ENCODE measurements at places on chromosomes 2 and 18.

DNA sequence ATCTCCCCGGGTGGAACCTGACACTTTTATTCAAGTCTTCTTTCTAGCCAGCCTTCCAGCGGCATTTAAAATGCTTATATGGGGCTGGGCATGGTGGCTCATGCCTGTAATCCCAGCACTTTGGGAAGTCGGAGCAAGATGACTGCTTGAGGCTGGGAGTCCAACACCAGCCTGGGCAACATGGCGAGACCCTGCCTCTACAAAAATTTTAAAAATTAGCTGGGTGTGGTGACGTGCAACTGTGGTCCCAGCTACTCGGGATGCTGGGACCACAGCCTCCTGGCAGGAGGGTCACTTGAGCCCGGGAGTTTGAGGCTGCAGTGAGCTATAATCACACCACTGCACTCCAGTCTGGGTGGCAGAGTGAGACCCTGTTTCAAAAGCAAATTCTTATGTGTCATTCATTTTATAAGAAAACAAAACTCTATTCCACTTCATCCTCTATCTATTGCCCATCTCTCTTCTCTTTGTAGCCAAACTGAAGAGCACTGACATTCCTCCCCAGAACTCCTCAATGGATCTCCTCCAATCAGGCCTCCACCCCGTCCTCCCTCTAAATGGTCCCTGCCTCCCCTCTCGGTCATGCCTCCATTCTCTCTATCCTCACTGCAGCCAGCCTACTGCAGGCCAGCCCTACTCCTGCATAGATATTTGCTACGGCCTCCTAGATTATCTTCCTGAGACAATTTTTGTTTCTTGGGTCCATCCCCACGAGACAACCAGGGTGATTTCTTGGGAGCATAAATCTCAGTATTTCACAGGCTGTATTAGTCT is 18.0 kb upstream of the RHOB start:
- DNase-seq = no peak

- no peak for DNase-seq
These were observed 17.3 kb upstream of the ARHGAP25 start for GRCh38 chr2:68717305-68717661.

DNA sequence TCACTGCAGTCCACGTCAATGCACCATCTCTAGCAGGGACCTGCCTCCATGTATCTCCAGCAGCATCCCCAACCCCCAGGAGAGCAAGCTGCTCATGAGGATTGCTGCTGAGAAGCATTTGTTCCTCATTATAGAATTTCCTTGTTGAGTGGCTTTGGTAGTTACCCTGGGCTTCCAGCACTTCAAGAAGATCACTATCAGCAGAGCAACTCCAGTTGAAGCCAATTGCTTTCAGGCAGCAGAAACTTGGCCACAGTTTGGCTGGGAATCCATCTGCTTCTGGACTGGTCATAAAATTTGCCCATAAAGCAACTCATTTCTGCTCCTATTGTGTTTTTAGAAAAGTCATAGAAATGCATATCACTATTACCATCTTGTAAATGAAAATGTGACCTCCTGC is 17.4 kb downstream of the TRPM8 start:
- no peak for DNase-seq

GRCh38 chr2:158346032-158346431 is 110.5 kb downstream of the CCDC148 start:
- DNase-seq = no peak

DNA sequence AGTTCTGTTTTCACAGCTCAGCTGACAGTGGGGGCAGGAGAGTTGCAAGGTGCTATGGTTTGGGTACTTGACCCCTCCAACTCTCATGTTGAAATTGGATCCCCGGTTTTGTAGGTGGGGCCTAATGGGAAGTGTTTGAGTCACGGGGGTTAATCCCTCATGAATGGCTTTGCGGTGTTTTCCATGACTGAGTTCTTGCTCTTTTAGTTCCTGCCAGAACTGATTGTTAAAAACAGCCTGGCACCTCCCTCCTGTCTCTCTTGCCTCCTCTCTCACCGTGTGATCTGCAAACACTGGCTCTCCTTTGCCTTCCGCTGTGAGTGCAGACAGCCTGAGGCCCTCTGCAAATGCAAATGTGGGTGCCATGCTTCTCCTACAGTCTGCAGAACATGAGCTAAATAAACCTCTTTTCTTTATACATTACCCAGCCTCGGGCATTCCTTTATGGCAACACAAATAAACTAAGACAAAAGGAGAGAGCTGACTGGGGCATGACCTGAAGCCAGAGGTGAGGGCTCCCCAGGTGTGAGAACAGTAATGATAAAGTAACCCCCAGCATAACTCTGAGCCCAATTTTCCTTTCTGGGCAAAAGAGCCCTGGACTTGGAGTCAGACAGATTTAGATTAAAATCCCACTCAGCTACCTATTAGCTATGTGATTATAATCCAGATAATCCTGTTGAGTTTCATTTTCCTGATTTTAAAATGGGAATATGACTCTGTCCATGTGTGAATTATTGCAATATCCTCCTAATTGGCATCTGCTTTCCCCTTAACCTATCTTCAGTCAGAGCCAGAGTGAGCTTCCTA is 64.9 kb upstream of the CAPN13 start:
- DNase-seq = no peak

DNA sequence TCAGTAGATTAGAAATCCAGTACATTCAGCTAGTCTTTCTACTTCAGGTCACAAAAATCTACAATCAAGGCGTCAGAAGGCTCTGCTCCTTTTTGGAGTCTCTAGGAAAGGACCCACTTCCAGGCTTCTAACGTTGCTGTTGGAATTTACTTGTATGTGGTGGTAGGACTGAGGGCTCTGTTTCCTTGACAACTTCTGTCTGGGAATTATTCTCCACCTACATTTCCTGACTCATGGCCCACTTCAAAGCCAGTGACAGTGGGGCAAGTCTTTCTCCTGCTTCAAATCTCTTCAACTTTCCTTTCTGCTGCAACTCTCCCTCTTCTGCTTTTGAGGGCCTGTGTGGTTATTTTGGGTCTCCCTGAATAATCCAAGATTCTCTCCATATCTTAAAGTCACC is 10.4 kb upstream of the TMX3 start:
- no peak for DNase-seq

- DNase-seq = no peak
These were observed 434.4 kb upstream of the ETAA1 start for GRCh38 chr2:66962716-66963115.

- no peak for DNase-seq
These were observed 17.5 kb downstream of the GPR55 start for GRCh38 chr2:230907361-230908091.

DNA sequence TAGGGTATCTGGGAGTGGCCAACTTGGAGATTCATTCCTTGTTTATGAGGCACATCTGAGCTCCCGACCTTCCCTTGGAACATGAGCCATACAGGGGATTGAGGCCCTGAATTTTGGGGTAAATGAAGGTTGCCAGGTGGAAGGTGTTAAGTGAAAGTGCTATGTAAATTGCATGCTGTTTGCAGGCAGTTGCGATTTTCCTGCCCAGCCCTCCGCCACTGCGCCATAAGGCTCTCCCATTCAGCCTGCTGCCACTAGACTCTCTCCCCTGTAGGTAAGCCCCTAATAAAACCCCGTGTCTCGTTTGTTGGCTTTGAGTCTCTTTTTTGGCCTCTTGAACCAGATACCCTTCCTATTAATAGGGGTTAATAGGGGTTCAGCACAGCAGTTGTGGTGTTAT is 33.8 kb downstream of the PCARE start:
- no peak for DNase-seq

DNA sequence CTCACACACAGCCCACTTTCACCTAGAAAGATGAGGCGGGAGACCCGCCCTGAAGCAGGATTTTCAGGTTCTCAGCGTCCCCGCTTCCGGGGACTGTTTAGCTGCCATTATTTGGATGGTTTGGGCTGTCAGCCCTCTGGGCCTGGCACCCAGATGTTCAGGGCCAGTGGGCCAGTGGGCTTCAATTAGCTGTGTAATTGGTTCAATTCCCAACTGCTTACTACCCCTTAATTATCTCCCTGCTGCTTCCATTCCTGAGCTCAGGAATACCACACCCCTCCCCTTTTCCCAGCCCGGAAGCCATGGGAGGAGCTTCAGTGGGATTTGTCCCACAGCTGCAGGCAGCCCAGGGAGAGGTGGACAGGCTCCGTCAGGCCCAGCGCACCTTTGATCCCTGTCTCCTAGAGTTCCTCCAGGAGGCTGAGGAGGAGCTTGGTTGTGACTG is 114.1 kb upstream of the MYCN start:
- no peak for DNase-seq

DNA sequence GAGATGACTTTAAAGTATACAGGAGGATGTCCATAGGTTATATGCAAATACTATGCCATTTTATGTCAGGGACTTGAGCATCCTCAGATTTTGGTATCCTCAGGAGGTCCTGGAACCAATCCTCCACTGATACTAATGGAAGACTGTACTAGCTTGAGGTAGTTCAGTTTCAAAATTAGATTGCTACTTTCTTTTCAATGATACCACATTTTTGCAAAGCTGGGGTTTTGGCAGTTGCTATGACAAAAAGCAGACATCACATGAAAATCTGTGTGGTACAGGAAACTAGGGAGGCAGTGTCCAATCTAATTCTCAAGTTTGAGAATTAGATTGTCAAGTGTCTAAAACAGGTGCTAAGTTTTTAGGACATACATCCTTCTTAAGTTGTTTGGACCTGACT is 14.2 kb downstream of the EHBP1 start:
- no peak for DNase-seq

DNA sequence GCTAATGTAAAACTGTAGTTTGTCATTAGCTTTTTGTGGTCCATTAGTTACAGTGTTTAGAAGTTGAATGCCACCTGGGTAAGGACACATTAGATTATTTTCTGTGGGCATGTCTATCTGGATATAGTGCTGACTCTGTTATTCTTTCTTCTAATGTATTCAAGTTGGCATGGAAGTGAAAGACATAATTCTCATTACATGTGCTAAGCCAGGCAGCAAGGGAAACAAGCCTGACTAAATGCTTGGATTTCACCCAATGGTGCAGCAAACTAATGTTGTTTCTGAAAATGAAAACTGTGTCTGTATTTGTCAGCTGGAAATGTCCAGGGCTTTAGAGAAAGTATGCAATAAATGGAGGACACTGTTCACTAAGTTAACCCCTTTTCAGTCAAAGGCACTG is 100.7 kb downstream of the NUP35 start:
- no peak for DNase-seq

GRCh38 chr2:46574457-46575355 is 95.3 kb downstream of the TMEM247 start:
- DNase-seq = no peak

- no peak for DNase-seq
These were observed 9.7 kb downstream of the OSR1 start for GRCh38 chr2:19348692-19349091.

DNA sequence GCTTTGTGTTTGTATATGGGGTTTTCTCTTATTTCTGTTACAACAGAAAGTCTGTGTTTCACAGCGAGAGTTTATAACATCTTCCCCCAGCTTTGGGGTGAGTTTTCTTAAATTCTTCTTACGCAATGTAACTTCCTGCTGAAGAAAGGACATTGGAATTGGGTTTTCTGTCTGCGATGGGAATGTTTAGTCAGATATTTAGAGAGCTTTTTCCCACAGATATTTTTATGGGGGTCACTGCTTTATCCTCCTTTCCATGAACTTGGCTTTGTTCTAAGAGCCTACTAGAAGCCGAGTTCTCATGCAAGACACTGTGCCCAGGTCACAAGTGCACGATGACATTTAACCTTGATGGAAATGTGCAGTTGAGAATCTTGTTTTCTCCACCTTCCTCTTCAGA is 22.1 kb downstream of the B3GNT2 start:
- no peak for DNase-seq

DNA sequence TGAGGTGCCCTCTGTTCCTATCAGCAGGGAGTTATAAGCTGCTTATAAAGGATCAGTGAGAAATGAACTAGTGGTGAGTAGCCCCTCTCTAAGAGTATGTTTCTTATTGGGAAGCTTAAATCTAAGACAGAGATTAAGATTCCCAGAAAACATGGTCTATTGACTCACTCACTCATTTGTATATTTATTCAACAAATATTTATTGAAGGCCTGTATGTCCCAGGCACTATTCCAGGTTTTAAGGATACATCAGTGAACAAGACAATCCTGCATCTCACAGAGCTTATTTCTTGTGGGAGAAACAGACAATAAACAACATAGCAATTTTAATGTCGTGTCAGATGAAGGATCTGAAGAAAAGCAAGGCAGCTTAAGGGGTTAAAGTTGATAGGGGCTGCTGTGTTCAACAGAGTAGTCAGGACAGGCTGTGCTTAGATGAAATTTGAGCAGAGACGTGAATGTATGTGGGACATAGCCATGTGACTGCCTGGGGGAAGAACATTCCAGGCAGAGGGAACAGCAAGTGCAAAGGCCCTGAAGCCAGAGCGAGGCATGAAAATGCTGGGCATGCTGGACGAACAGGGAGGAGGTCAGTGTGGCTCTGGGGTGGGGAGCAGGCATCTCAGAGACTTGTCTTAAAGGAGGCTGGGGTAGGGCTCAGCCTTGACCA is 14.8 kb upstream of the PSD4 start:
- no peak for DNase-seq

DNA sequence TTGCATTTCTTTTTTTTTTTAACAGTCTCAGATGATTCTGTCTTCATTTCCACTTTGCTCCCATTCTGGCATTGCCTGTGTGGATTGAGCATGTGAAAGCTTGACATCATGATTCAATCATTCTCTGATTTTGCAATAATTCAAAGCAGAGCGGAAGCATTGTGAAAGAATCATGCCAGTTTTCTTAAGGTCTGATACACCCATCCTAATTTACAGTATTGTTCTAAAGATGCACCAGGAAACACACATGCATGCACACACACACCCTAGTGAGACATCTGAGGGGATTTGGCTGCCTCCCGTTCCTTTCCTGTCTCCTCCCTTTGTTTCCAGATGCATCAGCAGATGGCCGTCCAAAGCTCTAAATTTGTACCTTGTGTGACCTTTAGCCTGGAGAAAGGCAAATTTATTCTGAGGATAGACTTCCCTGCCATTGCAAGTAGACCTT is 97.3 kb downstream of the FMNL2 start:
- DNase-seq = no peak

- DNase-seq = no peak
These were observed 30.0 kb downstream of the SMAD4 start for GRCh38 chr18:51059969-51060368.

DNA sequence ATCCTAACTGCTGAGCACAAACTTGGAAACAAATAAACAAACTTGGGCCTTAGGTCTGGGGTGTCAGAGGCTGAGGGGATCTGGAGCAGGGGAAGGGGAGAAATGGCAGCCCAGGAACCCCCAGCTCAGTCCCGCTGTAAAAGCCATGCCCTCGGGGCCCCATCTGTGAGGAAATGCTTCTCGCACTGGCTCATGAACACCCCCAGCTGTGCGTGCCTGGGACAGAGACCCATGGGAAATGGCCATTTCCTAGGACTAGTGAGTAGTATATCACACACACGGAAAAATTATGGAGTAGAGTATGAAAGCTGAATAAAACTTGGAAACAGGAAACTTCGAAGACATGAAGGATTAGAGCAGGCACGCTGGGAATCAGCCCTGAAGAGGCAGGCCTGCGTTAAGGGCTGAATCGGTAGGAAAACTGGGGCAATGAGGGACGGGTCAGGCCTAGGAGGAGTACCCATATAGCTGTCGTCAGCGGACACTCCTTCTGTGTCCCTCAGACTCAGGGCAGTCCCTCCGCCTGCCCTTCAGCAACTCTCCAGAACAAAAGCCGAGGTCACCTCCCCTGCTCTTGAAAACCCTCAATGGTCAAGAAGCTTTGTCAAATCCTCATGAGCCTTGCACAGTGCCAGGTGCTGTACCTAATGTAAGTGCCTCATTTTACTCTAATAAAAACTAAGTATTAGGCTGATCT is 120.8 kb upstream of the ODC1 start:
- DNase-seq = no peak

Data from ovary (tissue), 10 donors.